ENCODE measurements at places on chromosomes 5 and 9.

DNA sequence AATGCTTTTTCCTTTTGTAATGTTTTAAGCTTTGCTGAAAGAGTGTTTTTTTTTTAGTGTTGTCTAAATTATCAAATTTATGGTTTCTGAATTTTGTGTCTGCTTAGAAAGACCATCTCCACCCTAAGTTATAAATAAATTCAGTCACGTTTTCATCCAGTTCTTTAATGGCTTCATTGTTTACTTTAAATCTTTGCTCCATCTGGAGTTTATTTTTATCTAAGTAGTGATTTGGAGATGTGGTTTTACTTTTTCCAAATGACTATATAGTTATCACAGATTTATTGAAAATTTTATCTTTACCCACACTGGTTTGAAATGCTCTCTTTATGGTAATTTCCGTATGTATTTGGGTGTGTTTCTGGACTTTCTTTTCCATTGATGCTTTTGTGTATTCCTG, 577.2 kb upstream of the ZNF608 start:
- DNase-seq: no peak

DNA sequence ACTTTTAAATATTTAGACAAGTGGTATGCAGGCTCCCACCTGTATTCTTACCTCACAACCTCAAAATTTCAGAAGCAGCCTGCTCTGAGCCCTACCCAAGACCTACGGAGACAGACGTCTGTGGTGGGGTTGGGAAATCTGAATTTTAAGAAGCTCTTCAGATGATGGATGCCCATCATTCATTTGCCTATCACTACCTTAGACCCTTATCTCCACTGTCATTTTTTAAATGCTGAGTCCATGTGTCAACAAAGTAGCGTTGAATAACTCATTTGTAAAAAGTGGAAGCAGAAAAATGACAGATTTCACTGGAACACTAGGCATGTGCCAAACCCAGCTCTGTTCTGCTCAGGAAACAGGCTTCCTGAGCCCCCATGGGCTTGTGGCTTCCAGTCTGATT, 85.7 kb downstream of the PDE4D start:
- DNase-seq: no peak

GRCh38 chr5:28156981-28157380, 1118.6 kb upstream of the CDH9 start:
- no peak for DNase-seq

- DNase-seq: no peak
Observed at GRCh38 chr9:124037790-124038189, 26.2 kb downstream of the LHX2 start.

DNA sequence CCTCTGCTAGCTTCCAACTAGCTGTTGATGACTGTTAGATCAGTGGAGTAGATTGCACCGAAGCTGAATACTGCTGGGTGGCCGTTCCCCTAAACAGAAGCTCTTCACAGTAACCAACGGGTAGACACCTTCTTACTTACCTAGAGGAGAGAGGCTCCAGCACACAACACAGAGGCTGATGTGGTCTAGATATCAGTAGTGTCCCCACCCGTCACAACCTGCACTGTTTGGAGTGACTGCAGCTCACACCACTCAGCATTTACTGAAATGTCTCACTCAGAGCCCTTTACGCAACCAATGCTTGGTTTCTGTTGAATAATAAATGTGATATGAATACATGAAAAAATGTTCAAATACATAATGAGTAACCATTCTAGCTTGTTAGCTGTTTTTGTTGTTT, 5.3 kb downstream of the TMEM174 start:
- no peak for DNase-seq

Measured in hematopoietic multipotent progenitor cell treated with erythropoietin and hydrocortisone succinate and interleukin-3 and kit ligand, for 4 days (in vitro differentiated cells).